ENCODE measurements at places on chromosomes 16 and 17. TPM values are rescaled to one million over a fixed set of nuclear protein-coding genes. Genes with fewer than 3 reads are reported as not detected.

Gene FOXC2
- not detected for total RNA-seq

DNA sequence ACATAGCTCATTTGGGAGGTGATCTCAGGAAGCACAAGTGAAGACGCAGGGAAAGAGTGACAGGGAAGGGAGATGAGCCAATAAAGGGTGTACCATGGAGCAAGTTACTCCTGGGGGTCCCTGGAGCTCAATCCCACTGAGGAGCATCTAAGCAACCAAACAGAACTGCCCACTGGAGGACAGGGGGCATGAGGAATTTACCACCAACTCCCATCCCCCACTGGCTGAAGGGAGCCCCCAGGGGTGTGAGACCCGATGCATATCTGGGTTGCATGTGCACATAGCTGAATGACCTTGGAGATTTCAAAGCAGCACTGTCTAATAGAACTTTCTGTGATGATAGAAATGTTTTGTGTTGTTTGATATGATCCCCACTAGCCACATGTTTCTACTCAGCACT is 29.6 kb downstream of the C16orf82 start:
- H3K36me3 ChIP-seq = no peaks in the 10 kb centered on the region
- no peak for DNase-seq
- peaks cover 2% of the 10 kb centered on the region for H3K27me3 ChIP-seq
- no peaks in the 10 kb centered on the region for H3K4me1 ChIP-seq

DNA sequence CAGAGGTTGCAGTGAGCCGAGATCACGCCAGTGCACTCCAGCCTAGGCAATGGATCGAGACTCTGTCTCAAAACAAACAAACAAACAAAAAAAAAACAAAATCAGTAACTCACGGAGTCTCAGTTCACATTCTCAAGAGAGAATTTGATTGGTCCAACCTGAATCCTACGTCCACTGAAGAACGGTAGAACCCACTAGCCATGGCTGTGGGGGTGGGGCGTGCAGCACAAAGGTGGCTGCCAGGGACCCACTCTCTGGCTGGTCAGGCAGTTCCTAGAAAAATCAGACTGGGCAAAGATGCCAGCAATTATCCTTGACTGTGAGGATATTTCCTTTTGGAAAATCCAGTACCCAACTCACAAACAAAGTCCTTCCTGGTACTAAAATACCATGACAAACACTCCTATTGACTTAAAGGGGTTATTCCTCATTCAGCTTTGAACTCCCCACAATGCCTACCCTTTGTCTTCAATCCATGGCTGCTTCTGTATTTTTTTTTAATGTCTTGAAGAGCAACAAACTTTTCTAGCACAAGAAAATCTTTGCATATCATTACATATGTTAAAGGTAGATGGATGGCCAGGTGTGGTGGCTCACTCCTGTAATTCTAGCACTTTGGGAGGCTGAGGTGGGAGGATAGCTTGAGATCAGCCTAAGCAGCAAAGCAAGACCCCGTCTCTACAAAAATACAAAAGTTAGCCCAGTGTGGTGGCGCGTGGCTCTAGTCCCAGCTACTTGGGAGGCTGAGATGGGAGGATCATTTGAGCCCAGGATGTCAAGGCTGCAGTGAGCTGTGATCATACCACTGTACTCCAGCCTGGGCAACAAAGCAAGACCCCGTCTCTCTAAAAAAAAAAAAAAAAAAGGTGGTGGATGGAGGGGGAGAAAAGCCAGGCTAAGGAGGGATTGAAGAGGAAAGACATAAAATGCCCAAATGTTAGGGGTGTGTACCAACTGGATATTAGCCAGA is 3.8 kb upstream of the POLR3E start:
- DNase-seq = no peak
- no peak overlapping the region for H3K4me3 ChIP-seq
- peaks cover 10% of the 10 kb centered on the region for H3K4me1 ChIP-seq

GRCh38 chr17:27888945-27889344 is 4.2 kb downstream of the LYRM9 start:
- H3K27me3 ChIP-seq = no peaks in the 10 kb centered on the region
- H3K4me3 ChIP-seq = no peak overlapping the region
- DNase-seq = no peak
- no peaks in the 10 kb centered on the region for H3K36me3 ChIP-seq
- no peak overlapping the region for H3K27ac ChIP-seq

DNA sequence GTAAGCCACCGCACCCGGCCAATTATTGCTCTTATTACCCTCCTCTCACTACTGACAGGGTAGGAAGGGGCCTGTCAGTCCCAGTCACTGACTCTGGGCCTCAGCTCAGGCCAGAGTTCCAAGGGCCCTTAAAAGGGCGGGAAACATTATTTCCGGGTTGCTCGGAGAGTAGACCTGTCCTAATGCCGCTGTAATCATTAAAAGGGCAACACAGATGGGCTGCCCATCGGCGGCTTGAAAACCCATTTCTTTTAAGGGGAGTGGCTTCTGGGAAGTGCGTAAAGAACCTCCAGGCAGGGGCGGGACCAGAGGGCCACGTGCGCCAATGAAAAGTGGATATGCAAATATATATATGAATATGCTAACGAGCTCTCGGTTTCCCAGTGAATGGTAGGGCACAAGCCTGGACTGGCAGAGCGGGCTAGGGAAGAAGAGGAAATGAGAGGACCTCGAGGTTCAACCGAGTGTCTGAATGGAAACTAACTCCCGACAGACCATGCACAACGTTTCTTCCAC is 26.6 kb downstream of the PIPOX start:
- H3K27me3 ChIP-seq = peaks cover 13% of the 10 kb centered on the region
- H3K4me3 ChIP-seq = no peak overlapping the region
- no peak for DNase-seq
- H3K36me3 ChIP-seq = no peaks in the 10 kb centered on the region

Gene CA7
- 0.64 TPM for total RNA-seq

GRCh38 chr17:14818469-14818868 is 446.7 kb downstream of the PMP22 start:
- peaks cover 2% of the 10 kb centered on the region for H3K27me3 ChIP-seq
- H3K4me1 ChIP-seq = no peaks in the 10 kb centered on the region
- no peak overlapping the region for H3K27ac ChIP-seq
- no peak overlapping the region for H3K4me3 ChIP-seq
- H3K36me3 ChIP-seq = no peaks in the 10 kb centered on the region

DNA sequence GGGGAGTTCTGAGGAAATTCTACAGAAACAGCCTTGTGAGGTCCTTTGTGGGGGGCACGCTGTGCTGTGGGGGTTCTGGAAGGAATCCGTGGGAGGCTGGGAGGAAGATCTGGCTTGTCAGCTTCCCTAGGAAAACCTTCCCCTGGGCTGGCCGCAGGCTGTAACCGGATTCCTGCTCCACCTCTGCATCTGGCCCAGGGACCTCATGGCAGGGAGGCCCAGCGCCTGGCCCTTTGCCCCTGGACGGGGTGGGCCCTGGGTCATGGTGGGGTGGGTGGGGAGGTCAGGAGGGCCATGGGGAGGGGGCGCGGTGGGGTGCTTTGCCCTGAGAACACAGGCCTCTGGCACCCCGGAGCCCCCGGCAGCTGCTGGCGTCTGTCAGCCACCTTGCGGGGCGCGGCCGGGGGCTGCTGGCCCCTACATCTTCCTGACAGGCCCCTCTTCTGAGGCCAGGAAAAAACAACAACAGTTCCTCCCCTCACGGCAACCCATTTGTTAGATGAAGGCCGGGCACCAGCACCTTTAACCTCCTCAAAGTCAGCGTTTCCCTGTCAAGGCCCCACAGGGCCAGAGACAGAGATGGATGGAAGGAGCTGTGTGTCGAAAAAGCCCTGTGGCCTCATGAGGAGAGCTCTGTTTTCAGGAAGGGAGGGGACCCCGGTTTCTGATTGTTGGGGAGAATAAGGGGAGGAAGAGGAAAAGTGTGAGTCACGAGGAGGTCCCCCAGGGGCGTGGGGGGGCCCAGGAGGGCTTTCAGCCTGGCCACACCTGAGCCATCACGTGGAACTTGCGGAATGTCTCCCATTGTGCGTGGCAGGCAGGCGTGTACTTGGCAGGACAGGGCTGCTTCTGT is 3.6 kb upstream of the MEOX1 start:
- H3K36me3 ChIP-seq = no peaks in the 10 kb centered on the region
- H3K27me3 ChIP-seq = no peaks in the 10 kb centered on the region
- no peak overlapping the region for H3K4me3 ChIP-seq
- DNase-seq = peak; percentile 55
- H3K4me1 ChIP-seq = peaks cover 5% of the 10 kb centered on the region

Gene MXRA7
- 236 TPM for total RNA-seq

- peaks cover 1% of the 10 kb centered on the region for H3K27me3 ChIP-seq
- no peaks in the 10 kb centered on the region for H3K36me3 ChIP-seq
- H3K4me3 ChIP-seq = peak overlapping the region; percentile 11
- peak overlapping the region; percentile 96 for H3K27ac ChIP-seq
- H3K4me1 ChIP-seq = peaks cover 8% of the 10 kb centered on the region
Measured at GRCh38 chr17:65115839-65116238, 21.3 kb upstream of the RGS9 start.

Gene TBC1D3G
- not detected for total RNA-seq

DNA sequence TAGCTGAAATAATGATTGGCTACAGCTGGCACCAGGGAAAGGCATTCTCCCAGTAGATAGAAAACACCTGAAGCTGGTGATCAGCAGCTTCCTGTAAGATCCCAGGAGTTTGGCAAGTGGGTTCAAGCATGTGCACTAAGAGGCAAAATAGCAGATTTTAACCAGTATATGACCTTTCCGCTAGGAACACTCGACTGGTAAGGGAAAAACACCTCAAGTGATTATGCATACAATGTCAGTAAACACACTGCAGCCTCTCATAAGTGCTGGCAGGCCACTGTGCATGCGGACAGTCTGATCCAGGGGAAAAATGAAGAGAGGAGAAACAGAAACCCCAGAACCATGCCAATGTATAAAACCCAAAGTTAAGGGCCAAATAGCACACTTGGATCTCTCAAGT is 49.0 kb upstream of the HLF start:
- no peak overlapping the region for H3K27ac ChIP-seq
- no peaks in the 10 kb centered on the region for H3K36me3 ChIP-seq
- DNase-seq = no peak
- H3K4me1 ChIP-seq = no peaks in the 10 kb centered on the region
- H3K27me3 ChIP-seq = no peaks in the 10 kb centered on the region

Gene MEOX1
- total RNA-seq = not detected

DNA sequence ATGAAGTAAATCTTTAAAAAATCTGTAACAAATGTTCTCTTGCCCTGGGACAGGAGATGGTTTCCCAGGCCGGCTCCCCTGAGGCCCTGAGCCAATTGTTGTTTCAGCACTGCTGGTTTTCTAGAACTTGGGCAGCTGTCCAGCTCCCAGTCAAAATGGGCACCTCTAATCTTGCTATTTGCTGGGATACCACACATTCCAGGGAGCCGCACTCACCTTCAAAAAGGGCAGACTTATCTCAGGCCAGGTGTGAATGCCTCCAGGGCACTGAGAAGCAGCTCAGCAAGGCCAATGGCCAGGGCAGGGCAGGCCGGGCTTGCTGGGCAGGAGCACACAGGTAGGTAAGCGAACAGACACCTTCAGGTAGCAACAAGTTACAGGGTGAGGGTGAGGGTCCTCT is 24.4 kb downstream of the TRIM16 start:
- peaks cover 4% of the 10 kb centered on the region for H3K36me3 ChIP-seq
- DNase-seq = no peak
- H3K27me3 ChIP-seq = no peaks in the 10 kb centered on the region
- H3K4me1 ChIP-seq = no peaks in the 10 kb centered on the region

GRCh38 chr17:81888105-81888987 is 3.0 kb downstream of the ALYREF start:
- no peak for DNase-seq
- no peaks in the 10 kb centered on the region for H3K36me3 ChIP-seq
- H3K4me3 ChIP-seq = peak overlapping the region; percentile 15
- H3K27me3 ChIP-seq = peaks cover 7% of the 10 kb centered on the region
- no peaks in the 10 kb centered on the region for H3K4me1 ChIP-seq

Data from glutamatergic neuron (in vitro differentiated cells).